Activated CD4-positive, alpha-beta T cell treated with anti-CD3 and anti-CD28 coated beads, Interleukin-2, amount 50 U/mL, for 48 hours (primary cell): ENCODE measurements at places on chromosomes 16 and 17.

GRCh38 chr17:63798572-63799106 is 24.7 kb downstream of the DDX42 start:
- no peak for DNase-seq

DNA sequence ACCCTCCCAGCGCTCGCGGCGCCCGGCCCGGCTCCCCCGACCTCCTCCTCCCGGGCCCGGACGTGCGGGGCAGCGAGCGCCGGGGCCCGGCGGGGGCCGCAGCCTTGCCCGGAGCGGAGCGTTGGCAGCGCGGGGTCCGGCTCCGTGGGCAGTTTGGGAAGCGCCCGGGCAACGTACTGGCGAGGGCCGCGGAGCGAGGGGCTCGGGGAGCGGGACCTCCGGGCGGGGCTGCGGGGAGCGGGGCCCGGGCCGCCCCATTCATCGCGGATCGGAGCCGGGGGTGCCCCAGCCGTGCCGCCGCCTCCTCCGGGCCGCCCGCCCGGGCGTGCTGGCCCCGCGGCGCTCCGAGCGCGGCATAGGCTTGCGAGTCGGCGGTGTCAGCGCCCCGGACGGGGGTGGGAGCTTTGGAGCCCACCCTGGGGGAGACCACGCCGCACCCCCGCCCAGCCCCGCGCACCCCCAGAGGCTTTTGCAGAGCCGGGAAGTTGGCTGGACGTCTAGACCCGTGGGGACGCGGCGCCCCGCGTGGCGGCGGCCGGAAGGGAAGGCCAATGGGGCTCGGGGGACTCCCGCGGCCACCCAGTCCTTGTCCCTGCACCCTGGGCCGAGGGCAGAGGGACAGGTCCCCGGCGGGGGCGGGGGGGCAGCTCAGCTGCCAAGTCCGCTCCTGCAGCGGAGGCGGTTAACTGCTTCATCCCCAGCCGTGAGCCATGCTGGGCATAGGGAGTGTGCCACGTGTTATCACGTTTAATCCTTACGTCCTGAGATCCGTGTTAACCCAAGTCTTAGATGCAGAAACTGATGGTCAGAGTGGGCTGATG is 852 bp downstream of the ZNF469 start:
- no peak for DNase-seq

GRCh38 chr16:3164121-3164991 is 23.6 kb upstream of the OR1F1 start:
- no peak for DNase-seq

DNA sequence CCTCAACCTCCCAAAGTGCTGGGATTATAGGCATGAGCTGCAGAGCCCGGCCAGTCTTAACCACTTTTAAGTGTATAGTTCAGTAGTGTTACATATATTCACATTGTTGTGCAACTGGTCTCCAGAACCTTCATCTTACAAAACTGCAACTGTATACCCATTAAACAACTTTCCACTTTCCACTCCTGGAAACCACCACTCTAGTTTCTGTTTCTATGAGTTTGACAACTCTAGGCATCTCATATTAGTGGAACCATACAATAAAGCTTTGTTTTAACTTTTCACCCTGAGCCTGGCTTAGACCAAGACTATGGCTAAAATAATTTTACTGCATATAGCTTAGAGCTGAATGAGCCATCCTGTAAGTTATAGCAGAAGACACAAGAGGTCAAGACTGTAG is 108.0 kb upstream of the GOT2 start:
- DNase-seq = no peak

DNA sequence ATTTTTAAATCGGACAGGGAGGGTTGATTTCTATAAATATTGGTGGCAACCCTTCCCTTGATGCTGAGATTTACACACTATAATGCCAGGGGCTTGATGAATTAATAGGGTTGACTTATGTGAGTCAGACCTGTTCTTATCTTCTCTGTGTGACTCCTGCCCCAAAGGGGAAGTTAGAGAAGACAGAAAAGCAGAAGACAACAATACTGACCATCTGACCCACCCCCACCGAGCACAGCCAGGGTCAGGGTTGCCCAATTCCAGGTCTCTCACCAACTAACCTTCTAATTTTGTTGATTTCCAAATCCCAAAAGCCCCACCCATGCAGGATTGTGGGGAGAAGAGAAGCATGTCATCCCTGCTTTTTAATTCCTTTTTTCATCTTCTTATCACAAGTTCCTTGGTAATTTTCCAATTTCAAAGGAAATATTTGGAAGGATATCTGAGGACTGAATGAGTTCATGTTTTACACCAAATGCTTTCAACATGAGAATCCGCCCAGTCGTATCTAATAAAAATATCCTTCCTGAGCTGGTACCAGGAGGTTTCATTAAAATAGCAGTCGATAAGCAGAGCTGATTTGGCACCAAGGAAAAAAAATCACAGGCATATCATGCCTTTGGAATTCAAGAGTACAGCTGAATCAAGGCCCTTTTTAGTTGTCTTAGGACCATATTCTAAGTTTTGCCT is 603.4 kb upstream of the CDH11 start:
- no peak for DNase-seq
